Esophagus squamous epithelium (tissue), 5 donors: ENCODE measurements at places on chromosomes 5 and 9. TPM values are rescaled to one million over a fixed set of nuclear protein-coding genes. Genes with fewer than 3 reads are reported as not detected.

FCN1 gene
- 5.7 TPM for total RNA-seq

ZNF354C gene
- 4.8 TPM for total RNA-seq

NR2F1 gene
- 3.6 TPM for total RNA-seq

PRR16 gene
- total RNA-seq = 2.3 TPM

ESM1 gene
- not detected for total RNA-seq

FAXDC2 gene
- total RNA-seq = 12.2 TPM

SIMC1 gene
- total RNA-seq = 2.2 TPM

TLE4 gene
- 30.1 TPM for total RNA-seq

- no peak overlapping the region for H3K4me3 ChIP-seq
- no peak overlapping the region for H3K27ac ChIP-seq
- H3K36me3 ChIP-seq = no peaks in the 10 kb centered on the region
- no peak for DNase-seq
Measured at GRCh38 chr5:143106174-143106573, 297.3 kb downstream of the NR3C1 start.

GRCh38 chr5:54362992-54363625 lies 52.7 kb upstream of the ARL15 start:
- H3K4me3 ChIP-seq = no peak overlapping the region
- H3K27me3 ChIP-seq = no peaks in the 10 kb centered on the region
- DNase-seq = no peak
- no peaks in the 10 kb centered on the region for H3K4me1 ChIP-seq

DNA sequence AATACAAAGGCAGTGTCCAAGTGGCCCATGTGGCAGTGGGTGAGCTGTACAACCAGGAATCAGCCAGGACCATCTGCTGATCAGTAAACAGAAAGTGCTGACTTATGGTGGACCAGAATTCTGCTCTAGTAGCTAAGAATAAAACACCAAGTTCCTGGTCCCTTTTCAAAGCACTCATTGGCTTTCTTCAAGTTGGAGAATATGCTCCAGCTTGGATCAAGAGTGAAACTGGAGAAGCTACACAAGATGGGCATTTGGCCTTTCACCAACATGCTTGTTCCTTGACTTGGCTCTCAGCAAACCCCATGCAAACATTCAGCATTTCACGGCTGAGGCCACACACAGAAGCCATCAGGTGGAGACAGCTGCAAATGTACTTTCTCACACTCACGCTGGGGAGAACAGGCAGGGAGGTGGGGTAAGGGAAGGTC lies 32.1 kb downstream of the MARCHF3 start:
- DNase-seq = no peak
- H3K4me3 ChIP-seq = no peak overlapping the region
- no peaks in the 10 kb centered on the region for H3K27me3 ChIP-seq
- H3K4me1 ChIP-seq = no peaks in the 10 kb centered on the region
- H3K27ac ChIP-seq = no peak overlapping the region

DNA sequence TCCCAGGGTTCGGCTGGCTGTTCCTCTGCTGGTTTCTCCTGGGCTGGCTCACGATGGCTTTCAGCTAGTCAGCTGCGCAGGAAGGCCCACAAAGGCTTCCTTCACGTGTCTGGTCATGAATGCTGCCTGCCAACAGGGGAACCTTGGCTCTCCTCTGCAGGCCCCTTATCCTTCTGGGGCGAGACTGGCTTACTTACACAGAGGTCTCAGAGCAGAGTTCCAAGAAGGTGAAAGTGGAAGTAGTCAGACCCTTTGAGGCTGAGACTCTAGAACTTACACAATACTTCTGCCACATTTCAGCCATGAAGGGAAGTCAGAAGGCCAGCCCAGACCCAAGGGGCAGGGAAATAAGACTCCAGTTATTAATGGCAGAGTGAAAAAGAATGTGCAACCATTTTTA lies 99.5 kb downstream of the LHFPL2 start:
- no peaks in the 10 kb centered on the region for H3K36me3 ChIP-seq
- H3K4me1 ChIP-seq = no peaks in the 10 kb centered on the region
- no peak overlapping the region for H3K27ac ChIP-seq
- no peak for DNase-seq
- H3K4me3 ChIP-seq = no peak overlapping the region
- no peaks in the 10 kb centered on the region for H3K27me3 ChIP-seq

- peak overlapping the region; percentile 76 for H3K27ac ChIP-seq
- H3K4me3 ChIP-seq = no peak overlapping the region
- H3K4me1 ChIP-seq = no peaks in the 10 kb centered on the region
- H3K27me3 ChIP-seq = no peaks in the 10 kb centered on the region
- no peak for DNase-seq
- H3K36me3 ChIP-seq = no peaks in the 10 kb centered on the region
Measured at GRCh38 chr9:88605512-88606362, 70.8 kb downstream of the NXNL2 start.

DNA sequence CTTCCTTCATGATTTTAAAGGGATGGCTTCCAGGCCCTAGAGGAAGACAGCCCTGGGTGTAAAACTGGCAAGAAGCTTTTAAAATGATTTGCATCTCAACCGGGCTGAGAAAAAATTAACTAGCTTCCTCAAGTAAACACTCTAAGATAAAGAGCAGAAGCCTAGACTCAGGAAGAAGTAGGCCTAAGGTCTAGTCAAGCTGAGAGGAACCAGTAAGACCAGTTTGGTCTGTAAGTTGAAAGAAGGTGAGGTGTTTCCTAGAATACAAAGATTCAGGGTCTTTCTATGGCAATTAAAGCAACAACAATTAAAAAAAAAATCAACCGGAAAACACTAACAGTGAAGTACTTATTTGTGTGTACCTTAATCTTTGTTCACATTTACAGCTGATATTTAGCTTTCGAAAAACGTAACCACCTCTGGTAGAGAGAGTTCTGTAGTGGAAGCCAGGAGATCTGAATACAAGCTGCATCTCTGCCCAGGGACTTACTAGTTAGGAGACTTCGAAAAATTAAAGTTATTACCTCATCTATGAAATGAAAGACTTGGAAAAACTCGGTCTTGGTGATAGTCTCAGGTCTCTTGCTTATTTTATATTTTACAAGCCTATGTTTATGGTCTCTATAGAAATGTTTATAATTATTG lies 75.7 kb downstream of the TUSC1 start:
- H3K4me1 ChIP-seq = no peaks in the 10 kb centered on the region
- no peak overlapping the region for H3K27ac ChIP-seq
- DNase-seq = no peak
- H3K4me3 ChIP-seq = no peak overlapping the region

- DNase-seq = no peak
- H3K36me3 ChIP-seq = no peaks in the 10 kb centered on the region
- no peaks in the 10 kb centered on the region for H3K4me1 ChIP-seq
- no peaks in the 10 kb centered on the region for H3K27me3 ChIP-seq
- no peak overlapping the region for H3K4me3 ChIP-seq
- H3K27ac ChIP-seq = no peak overlapping the region
Measured at GRCh38 chr5:139985733-139986132, 57.4 kb downstream of the NRG2 start.

DNA sequence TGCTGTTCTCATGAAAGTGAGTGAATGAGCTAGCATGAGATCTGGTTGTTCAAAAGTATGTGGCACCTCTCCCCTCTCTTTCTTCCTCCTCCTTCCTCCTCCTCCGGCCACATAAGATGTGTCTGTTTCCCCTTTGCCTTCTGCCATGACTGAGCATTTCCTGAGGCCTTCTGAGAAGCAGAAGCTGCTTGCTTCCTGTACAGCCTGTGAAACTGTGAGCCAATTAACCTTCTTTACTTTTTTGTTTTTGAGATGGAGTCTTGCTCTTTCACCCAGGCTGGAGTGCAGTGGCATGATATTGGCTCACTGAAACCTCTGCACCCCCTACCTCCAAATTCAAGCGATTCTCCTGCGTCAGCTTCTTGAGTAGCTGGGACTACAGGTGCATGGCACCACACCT lies 6.1 kb downstream of the S100Z start:
- H3K27ac ChIP-seq = no peak overlapping the region
- H3K4me3 ChIP-seq = no peak overlapping the region
- no peaks in the 10 kb centered on the region for H3K36me3 ChIP-seq
- DNase-seq = peak; percentile 5
- H3K4me1 ChIP-seq = no peaks in the 10 kb centered on the region
- H3K27me3 ChIP-seq = no peaks in the 10 kb centered on the region

- no peaks in the 10 kb centered on the region for H3K36me3 ChIP-seq
- H3K27ac ChIP-seq = no peak overlapping the region
- DNase-seq = no peak
Measured at GRCh38 chr9:6779417-6780241, 21.9 kb downstream of the KDM4C start.

- no peak for DNase-seq
- H3K27ac ChIP-seq = no peak overlapping the region
Measured at GRCh38 chr5:103573411-103573810, 10.8 kb upstream of the NUDT12 start.

DNA sequence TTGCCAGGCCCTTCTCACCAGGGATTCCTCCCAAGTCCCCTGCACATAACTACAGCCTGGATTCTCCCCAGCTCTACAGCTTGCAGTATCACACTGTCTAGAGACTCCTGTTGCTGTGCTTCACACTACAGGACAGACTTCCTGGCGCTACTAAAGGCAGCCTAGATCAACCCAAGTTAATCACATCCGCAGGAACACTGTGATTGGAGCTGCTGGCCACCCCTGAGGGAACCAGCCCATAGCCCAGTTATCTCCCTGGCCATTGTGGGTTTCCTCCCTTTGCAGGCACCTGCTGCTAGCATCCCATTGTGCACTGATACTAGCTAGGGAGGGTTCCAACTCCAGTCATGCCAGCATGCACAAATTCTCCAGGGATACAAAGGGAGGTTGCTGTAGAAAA lies 53.5 kb downstream of the NLN start:
- H3K4me3 ChIP-seq = no peak overlapping the region
- H3K36me3 ChIP-seq = no peaks in the 10 kb centered on the region
- no peaks in the 10 kb centered on the region for H3K27me3 ChIP-seq
- no peaks in the 10 kb centered on the region for H3K4me1 ChIP-seq
- H3K27ac ChIP-seq = no peak overlapping the region
- no peak for DNase-seq

DNA sequence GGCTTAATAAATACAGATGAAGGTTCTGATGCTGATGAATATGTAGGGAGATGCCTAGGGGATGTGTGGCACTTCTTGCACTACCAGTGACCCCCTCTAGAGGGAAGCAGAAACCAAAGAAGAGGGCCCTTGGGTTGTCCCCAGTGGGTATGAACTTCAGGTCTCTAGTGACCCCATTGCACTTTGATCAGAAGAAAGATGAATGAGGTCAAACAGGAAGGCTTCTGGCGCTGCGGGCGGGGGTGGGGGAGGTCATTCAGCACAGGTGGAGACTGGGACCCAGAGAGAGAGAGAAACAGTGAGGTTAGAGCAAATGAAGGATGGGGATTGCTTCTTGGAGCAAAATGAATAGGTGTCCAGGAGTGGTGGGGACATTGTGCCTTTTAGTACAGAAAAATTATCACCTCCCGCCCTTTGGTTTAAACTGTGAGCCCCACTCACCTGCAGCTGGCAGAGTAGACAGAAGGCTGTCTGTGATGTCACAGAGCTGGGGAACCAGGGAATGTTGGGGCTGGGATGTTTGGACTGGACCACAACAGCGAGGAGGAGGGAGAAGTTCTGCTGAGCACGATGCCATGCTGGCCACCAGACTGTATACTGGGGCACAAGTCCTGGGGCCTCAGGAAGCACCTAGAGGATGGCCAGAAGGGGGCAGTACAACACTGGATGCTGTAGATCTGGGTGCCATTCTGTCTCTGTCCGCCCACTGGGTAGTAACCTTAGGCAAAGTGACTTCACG lies at the start of gene TEX48:
TSS of gene TEX48 (minus strand) at position 599 of the 739 bp plus-strand sequence. CDS start 10,469 bp downstream, outside the sequence.
- no peak within 1 kb of the TSS for H3K27ac ChIP-seq
- no peaks in the 10 kb centered on the region for H3K4me1 ChIP-seq
- no peak within 1 kb of the TSS for H3K4me3 ChIP-seq
- peak; percentile 14 for DNase-seq

GRCh38 chr9:91643481-91644077 lies 219.9 kb upstream of the NFIL3 start:
- no peak for DNase-seq
- H3K36me3 ChIP-seq = no peaks in the 10 kb centered on the region
- no peaks in the 10 kb centered on the region for H3K4me1 ChIP-seq

GRCh38 chr5:179141867-179142266 lies 81.7 kb downstream of the ZNF354C start:
- H3K4me1 ChIP-seq = no peaks in the 10 kb centered on the region
- no peak overlapping the region for H3K27ac ChIP-seq
- no peak for DNase-seq
- H3K4me3 ChIP-seq = no peak overlapping the region
- H3K36me3 ChIP-seq = no peaks in the 10 kb centered on the region
- H3K27me3 ChIP-seq = no peaks in the 10 kb centered on the region

DNA sequence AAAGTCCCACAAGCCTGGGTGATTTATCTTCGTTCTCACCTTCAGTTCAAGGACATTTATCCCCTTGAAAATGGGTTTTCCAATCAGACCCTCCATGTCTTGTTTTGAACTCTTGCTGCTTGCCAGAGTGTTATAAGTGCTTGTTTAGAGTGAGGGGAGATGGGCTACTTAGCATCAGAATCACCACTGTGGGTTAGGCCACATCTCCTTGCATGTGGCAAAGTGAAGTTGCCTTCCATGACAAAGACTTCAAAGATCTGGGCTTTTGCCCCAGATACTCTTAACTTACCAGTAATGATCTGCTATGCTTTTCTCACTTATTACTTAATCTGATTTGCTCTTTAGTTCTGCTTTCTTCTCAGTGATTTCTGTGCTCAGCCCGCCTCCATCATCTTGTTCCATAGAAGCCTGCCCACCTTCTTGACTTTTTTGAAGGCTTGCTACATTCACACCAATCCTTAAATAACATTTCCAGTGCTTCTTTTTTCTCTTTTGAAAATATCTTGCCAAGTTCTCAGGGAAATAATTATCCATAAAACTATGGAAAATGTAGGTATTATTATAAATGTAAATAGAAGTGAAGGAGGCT lies 39.0 kb downstream of the GPR21 start:
- H3K36me3 ChIP-seq = no peaks in the 10 kb centered on the region
- DNase-seq = no peak
- no peak overlapping the region for H3K4me3 ChIP-seq
- no peaks in the 10 kb centered on the region for H3K4me1 ChIP-seq
- H3K27ac ChIP-seq = no peak overlapping the region

GRCh38 chr9:35852876-35853865 lies 17.0 kb downstream of the OR13J1 start:
- H3K27ac ChIP-seq = no peak overlapping the region
- DNase-seq = no peak
- no peak overlapping the region for H3K4me3 ChIP-seq

GRCh38 chr5:166369807-166370206 lies 1921.6 kb upstream of the WWC1 start:
- no peak for DNase-seq
- H3K36me3 ChIP-seq = no peaks in the 10 kb centered on the region
- no peak overlapping the region for H3K27ac ChIP-seq
- H3K4me3 ChIP-seq = no peak overlapping the region
- H3K4me1 ChIP-seq = no peaks in the 10 kb centered on the region

DNA sequence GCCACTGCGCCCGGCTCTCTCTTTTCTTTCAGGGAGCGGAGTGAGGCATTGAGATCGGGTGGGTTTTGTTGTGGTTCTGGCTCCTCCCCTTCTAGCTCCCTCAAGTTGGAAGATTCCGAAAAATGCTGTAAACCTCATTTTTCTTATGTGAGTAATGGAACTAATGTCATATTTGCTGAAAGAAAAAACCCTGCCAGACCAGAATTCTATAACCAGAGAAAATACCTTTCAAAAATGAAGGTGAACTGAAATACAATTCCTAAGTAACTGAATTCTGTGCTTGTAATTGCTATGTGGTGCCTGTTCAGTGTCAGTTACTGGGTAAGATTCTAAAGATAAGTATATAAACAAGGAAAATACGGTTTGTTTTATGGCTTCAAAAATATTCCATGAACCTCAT lies 30.9 kb upstream of the CDK20 start:
- H3K27me3 ChIP-seq = no peaks in the 10 kb centered on the region
- H3K4me3 ChIP-seq = no peak overlapping the region
- H3K4me1 ChIP-seq = no peaks in the 10 kb centered on the region
- DNase-seq = no peak
